ENCODE measurements at places on chromosomes 11 and 22.

- DNase-seq = no peak
These were observed 29.4 kb downstream of the LGR4 start for GRCh38 chr11:27443227-27443626.

GRCh38 chr22:44460287-44460686, 37.7 kb downstream of the RTL6 start:
- DNase-seq = no peak

GRCh38 chr22:20021196-20022181, 579 bp downstream of the TANGO2 start:
- no peak for DNase-seq

- DNase-seq = no peak
These were observed 9.8 kb upstream of the TBX1 start for GRCh38 chr22:19750507-19751490.

DNA sequence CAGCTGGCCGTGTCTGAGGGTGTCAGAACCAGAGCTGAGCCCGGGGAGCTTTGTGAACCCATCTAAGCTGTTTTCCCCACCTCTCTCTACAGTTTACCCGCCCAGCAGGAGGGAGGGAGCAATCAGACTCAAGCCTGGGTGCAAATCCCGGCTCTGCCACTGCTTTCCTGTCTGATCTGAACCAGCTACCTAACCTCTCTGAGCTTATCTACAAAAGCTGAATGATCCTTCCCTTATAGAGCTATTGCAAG, 252 bp downstream of the APOL2 start:
- DNase-seq = no peak

DNA sequence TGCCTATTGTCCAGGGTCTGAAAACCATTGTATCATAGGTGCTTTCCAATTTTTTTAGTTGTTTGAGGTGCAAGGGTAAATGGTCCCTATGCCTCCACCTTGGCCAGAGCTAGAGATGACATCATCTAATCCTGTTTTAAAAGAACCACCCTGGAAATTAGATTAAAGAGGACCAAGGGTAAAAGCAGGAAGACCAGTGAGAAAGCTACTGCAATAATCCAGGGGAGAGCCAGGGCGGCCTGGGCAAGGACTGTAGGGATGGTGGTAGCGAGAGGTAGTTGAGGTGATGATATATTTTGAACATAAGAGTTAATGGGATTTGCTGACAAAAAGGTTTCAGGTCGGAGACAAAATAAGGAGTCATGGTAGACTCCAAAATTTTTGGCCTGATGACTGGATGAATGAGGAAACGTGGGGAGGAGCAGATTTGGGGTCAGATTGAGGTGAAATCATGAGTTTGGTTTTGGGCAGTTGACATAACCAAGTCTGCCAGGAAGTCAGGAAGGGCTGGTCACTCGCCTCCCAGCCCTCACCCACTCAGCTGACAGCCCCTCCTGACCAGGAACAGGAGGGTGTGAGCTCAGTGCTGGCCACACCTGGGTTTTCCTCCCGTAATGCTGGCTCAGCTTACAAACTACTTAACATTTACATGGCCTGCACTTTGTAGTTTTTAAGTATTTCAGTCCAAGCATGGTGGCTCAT, 23.0 kb downstream of the SCN4B start:
- no peak for DNase-seq

DNA sequence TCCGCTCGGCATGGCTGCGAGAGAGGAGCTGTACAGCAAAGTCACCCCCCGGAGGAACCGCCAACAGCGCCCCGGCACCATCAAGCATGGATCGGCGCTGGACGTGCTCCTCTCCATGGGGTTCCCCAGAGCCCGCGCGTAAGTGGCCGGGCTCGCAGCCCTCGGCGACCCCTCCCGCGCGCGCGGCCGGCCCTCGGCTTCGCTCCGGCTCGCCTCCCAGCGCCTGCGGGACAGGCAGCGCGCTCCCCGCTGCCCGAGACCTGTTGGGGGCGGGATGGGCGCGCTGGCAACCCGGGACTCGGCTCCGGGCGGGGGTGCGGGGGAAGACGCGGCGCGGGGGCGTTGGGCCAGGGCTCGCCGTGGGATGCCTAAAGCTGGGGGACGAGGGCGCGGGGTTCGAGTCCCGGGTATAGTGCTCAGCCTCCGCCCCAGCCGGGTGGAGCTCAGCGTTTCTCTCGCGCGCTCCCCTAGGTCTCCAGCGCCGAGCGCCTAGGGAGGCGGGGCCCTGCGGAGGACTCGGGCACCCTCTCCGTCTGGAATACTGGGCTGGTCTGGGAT, 630 bp downstream of the UBASH3B start:
- no peak for DNase-seq

- DNase-seq = no peak
These were observed 45.3 kb downstream of the CADM1 start for GRCh38 chr11:115458877-115459276.

GRCh38 chr22:37060801-37061610, 9.5 kb downstream of the KCTD17 start:
- DNase-seq = no peak

GRCh38 chr11:9386901-9387300, 2.4 kb downstream of the IPO7 start:
- DNase-seq = no peak

DNA sequence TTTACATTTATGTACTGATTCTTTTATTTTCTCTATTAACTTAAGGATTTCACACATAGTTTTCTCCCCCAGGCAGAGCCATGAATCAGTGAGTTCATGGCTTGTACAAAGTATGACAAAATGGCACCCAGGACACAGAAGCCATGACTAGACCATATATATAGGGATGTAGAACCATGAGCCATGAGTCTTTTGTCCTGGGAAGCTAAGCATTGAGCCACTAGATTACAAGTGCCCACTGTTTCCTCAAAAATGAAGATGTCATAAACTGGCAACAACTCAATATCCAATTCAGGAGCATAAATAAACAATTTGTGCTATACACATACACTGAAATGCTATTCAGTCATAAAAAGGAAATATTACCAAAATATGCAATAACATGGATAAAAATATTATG, 36.2 kb downstream of the CARD18 start:
- DNase-seq = no peak

DNA sequence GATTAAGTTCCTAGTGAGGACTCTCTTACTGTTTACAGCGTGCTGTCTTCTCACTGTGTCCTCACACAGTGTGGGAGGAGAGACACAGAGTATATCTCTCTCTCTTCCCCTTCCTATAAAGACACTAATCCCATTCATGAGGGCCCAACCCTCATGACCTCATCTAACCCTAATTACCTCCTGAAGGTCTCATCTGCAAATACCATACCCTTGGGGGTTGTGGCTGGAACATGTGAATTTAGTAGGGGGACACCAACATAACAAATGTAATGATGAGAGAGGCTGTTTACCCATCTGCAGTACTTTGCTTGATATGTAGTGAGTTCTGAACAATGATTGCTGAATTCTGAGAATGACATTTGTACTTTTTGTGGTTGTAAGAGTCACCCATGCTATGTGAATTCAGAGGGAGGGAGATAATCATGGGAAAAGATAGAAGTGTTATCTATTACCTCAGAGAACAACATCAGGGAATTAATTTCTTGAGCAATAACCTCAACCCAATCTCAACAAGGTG, 4.9 kb upstream of the OR52W1 start:
- no peak for DNase-seq

- DNase-seq = no peak
These were observed 215.5 kb downstream of the TTC28 start for GRCh38 chr22:28464127-28464526.

- DNase-seq = peak; percentile 95
These were observed at the start of the genes FEN1 and TMEM258 for GRCh38 chr11:61792310-61793082. FEN1 (plus strand) TSS chr11:61792911; CDS start chr11:61795362, 2,451 bp downstream. TMEM258 (minus strand) TSS chr11:61792599; CDS start chr11:61792558, 41 bp downstream.

DNA sequence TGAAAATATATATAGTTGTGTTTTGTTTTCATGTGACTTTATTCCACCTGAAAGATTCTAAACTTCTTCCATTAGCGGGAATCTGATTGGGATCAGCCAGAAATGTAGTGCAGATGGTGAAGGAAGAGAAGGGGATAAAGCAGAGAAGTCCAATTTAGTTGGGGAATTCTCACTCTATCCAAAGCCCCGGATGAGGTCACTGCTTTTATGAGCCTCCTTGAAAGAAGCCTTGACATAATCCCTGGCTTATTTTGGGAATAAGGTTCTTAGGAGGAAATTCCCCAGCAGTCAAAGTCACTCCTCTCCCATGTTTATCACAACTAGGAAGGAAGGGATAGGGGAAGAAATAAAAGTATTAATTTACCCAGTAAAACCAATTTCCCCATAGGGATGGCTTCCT, 41.1 kb downstream of the OSBP start:
- DNase-seq = no peak

GRCh38 chr11:81495699-81496292, 1237.9 kb downstream of the FAM181B start:
- no peak for DNase-seq

DNA sequence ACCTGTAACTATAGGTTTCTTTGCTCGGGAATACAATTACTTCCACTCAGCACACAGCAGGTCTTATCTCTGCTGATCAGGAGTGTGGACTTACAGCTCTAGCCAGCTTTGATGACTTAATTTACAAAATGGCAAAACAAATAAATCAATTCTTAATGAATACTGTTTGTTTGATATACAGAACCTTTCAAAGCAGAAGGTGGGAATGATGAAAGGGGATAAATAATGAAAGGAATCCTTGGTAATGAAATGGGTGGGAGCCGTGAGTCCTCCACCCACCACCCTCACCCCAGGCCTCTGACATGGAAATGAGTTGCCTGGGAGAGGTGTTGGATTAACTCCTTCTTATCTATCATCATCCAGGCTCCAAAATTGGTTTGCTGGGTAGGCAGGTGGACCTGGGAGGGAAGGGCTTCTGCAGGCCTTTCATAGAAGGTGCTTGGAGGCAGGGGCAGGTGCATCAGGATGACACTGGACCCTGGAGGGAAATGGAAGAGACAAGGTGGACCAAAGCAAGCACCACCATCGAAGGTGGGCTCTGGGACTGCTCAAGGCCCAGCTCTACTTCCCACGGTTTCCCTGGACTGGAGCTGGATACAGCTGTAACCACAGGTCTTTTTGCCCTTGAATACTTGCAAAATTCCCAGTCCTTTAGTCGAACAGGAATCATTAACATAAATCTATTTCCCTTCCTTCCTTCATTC, 23.0 kb downstream of the POU2AF1 start:
- DNase-seq = no peak

DNA sequence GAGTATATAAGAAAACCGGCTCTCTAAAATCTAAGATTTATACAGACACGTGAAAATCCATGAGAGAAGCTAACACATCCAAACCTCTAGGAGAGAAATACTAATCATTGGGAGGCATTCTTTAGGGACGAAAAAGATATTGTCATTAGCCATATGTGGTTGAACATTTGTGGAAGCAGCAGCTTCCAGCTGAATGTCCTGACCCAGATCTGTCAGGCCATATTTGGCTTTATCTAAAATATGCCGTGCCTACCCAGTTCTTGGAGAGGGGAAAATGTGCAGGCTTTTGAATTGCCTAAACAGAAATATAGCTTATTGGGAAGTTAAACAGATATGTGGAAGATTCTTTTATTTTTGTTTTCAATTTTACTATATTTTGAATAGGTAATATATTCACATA, 6.4 kb downstream of the CCDC89 start:
- DNase-seq = no peak

- DNase-seq = no peak
These were observed 9.5 kb downstream of the MUC5AC start for GRCh38 chr11:1167256-1167655.

DNA sequence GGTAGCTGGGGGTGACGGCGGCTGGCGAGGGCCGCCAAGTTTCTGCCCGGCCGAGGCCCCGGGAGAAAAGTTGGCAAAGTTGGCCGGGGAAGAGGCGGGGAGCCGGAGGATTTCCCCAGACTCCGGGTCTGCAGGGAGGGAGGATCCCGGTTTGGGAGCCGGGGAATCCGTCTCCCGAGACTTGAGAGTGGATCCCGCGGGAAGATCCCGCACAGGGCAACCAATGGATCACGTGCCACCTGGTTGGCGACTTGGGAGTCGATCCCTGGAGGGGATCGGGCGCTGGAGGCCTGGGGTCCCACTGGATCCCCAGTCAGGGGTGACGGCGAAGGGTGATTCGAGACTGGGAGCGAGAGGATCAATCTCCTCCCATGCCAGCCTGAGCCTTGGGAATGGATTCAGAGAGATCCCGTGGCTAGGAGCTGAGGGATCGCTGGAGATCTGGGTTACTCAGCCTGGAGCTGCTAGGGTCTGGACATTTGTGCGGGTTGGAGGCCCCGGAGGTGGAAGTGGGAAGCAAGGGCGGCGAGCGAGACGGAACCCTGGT, 394 bp downstream of the KIAA1671 start:
- DNase-seq = peak; percentile 56

DNA sequence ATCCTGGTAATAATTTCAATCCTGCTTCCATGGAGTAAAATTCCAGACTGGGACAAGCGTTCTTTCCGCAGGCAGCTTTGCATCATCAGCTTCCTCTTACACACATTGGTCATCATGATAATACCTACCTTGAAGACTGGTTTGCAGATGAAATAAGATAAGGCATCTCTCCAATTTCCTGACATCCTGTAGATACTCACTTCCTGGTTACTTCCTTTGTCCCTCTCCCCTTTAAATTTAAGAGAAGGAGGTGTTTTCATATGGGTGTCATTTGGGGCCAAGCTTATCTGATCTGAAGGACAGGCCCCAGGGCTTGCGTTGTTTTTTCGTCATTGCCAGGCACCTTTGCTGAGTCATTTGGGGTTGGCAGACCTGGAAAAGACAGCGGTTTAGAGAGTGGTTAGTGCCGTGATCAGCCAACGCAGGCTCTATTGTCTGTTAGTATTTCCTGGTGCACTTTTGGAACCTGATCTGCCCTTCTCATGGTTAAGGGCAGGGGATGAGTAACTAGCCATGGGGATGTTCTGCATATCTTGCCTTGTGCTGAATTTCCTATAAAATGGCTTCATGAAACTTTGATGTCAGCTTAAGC, 24.1 kb downstream of the GRAMD1B start:
- no peak for DNase-seq

DNA sequence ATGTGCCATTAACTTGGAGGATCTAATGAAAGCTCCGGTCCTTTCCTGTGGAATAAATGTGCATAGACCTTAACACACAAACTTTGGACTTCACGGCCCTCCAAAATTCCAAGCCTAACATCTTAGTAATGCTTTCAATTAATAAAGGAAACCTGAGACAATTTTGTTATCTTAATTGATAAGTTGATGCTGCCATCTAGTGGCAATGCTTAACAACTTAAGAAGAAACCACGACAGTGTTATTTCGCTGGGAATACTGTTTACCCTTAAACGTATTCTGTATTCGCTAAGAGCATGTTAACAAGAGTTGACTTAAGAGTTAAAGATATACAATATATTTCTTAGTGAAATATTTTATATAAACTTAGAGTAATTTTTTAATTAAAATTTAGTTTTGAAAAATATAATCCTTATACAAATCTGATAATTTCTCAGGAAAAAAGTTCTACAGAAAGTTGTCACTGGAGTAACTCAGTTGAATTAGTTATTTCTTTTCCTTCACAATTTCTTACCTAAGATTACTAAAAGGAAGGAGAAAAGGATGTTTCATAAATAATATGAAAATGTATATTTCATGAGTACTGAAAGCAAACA, 35.0 kb upstream of the OR9G4 start:
- DNase-seq = peak; percentile 41

DNA sequence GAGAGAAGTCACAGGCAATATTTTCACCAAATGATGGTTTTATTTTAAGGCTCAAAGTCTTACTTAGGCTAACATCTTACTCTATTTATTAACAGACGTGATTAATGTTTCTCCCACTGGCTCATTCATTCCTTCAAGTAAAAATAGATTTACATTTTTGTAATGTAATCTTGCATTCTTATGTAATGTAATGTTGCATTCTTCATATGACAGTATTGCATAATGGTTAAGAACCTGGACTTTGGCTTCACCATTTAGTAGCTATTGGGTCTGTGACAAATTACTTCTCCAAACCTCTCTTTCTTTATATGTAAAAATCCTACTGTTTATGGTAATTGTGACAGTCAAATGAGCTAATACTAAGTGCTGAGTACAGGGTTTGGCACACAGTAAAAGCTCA, 3.3 kb upstream of the DIXDC1 start:
- no peak for DNase-seq

Measured in SK-N-DZ (cell line).